ENCODE measurements at places on chromosomes 2 and 18.

GRCh38 chr2:47265158-47265557, 110.0 kb upstream of the STPG4 start:
- DNase-seq: no peak

DNA sequence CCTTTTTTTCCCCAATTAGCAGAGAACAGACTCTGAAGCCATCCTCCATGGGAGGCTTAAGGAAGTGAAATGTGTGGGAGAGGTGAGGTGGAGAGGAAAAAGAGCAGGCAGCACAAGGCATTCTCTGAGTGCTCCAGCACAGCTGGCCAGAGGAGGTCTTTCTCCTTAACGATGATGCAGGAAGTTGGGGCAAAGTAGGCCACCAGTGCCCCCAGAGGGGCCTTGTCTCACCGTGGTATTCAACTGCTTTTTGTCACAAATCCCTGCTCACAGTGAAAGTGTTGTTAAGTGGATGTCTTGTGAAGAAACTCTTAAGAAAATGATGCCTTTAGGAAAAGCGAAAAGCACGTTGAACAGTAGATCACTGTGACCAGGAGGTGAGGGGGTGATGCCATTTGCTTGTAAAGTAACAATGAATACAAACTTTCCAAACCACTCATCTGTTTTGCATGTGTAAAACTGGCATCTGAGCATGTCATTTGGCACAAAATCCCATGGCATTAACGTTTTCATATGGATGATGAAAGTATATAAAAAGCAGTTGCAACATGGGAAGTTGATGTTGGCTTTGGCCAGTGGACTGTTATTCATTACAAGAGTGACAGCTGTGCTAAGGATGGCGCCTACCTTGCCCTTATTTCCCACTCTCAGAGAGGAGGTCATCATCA, 49.2 kb upstream of the CDC42EP3 start:
- DNase-seq: no peak

- DNase-seq: no peak
These were observed 165.3 kb downstream of the SNTG2 start for GRCh38 chr2:1115843-1116539.

DNA sequence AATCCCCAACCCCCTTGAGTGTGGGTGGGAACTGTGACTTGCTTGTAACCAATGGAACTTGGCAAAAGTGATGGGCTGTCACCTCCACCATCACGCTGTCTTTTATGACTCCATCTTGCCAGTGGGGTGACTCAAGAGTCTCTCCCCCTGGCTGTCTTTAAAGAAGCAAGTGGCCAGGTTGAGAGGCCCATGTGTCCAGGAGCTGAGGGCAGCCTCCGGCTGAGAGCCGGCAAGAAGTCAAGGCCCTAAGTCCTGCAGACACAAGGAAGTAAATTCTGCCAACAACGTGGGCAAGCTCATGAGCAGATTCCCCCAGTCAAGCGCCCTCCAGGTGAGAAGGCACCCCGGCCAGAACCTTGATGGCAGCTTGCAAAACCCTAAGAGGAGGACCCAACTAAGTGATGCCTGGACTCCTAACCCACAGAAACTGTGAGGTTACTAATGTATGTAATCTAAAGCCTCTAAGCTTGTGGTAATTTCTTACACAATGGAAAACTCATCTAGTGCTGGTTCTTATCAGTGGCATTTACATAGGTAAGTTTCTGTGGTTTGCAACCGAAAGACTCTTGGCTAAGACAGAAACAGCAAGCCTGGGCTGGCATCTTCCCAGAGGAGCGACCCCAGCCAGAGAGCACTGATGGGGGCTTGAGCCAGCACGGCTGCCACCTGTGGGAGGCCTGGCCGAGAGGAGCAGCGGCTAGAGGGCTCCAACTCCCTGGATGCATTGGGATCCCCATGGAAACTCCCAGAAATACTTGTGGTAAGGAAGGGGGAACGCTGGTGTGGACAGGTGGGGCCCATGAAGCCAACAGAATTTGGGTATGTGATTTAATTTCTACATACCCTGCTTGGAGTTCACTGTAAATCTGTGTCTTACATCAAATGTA, 49.3 kb downstream of the CIB4 start:
- no peak for DNase-seq

- no peak for DNase-seq
These were observed 130.0 kb upstream of the PXDN start for GRCh38 chr2:1874101-1874865.

DNA sequence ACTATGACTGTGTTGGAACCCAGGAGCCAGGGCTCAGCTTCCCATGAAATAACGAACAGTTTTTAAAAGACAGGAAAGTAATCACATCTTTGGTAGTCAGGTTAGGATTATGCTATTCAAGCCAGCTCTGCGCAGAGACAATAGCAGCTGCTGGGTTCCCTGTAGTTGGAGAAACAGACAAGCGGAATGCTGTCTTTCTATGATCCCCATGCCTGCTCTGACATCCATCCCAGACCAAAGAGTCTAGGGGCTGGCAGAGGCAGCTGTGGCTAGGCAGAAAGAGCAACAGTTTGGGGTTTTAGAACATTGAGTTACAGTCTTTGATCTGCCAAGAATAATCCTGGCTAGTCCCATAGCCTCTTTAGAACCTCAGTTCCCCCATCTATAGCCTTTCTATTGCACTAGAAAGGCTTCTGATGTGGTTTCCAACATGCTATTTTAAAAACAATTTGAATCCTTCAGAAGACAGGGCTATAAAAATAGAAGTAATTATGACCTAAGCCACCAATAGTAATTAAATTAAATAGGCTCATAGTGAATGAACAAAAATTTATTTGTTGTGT, 146.8 kb downstream of the MTX2 start:
- no peak for DNase-seq

DNA sequence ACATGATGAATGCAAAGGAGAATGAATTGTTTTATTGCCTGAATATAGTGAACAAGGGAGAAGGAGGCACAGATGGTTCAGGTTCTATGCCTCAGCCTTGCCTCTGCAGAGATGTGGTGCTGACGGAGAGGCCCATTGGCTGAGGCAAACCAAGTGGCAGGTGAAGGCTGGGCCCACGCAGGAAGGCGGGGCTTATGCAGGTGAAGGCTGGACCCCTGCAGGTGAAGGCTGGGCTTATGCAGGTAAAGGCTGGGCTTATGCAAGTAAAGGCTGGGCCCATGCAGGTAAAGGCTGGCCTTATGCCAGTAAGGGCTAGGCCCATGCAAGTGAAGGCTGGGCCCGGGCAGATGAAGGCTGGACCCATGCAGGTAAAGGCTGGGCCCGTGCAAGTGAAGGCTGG, 414.7 kb downstream of the LRATD1 start:
- no peak for DNase-seq

DNA sequence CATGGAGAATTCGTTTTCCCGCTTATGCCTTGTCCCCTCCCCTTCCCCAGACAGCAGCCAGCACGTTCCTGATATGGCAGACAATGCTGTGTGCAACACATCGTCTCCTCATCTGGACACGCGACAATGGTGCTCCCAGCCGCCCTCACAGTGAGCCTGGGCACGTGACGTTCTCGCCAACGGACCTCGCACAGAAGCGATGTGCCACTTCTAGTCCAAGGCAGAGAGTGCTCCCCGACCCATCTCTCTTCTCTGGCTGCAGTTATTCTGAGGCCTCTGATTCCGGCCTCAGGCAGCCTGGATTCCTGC, 505.4 kb downstream of the EIPR1 start:
- no peak for DNase-seq

- no peak for DNase-seq
These were observed 41.2 kb downstream of the CABYR start for GRCh38 chr18:24180048-24180447.

DNA sequence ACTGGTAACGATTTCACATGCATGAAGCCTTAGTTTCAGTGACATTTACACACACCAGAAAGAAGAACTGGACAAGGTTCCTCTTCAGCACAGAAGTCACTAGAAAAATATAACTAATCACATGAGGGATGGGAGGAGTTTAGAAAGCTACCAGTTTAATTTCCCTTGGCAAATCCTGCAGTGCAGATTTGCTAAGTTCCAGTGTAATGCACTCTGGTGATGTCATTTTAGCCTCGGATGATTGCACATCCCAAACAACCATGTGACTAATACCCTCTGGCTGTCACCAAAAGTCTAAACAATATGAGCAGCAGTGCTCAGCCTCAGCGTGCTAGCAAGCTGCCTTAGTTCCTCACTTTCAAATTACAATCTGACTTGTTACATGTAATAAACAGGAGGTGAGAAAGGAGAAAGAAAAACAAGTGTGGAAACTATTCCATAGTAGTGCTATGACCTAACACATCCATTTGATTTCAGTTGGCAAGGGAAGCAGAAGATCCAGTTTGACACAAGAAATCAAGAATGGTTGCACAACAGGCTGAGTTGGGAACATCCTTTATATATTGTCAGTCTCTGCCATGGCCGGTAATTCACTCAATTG, 35.3 kb upstream of the PPP1CB start:
- DNase-seq: no peak

GRCh38 chr2:152907046-152907445, 188.6 kb downstream of the ARL6IP6 start:
- no peak for DNase-seq

GRCh38 chr2:159151198-159152127, 135.0 kb downstream of the WDSUB1 start:
- no peak for DNase-seq

DNA sequence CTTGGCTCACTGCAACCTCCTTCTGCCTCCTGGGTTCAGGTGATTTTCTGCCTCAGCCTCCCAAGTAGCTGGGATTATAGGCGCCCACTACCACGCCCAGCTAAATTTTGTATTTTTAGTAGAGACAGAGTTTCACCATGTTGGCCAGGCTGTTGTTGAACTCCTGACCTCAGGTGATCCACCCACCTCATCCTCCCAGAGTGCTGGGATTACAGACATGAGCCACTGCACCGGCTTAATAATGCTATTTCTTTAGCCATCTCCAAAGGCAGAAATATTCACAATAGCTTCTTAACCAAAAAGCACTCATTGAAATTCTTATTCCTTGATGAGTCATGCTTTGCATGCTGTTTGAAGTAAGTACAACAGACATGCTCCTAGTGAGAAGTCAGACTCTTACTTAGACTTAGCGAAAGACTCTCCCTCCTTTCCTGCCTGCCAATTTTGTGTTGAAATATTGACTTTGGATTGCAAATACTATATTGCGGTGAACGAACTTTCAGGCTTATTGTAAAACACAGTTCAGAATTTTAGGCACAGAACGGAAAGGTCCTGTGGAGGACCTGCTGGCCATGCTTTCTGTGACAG, 4.4 kb downstream of the ACTR3 start:
- no peak for DNase-seq

DNA sequence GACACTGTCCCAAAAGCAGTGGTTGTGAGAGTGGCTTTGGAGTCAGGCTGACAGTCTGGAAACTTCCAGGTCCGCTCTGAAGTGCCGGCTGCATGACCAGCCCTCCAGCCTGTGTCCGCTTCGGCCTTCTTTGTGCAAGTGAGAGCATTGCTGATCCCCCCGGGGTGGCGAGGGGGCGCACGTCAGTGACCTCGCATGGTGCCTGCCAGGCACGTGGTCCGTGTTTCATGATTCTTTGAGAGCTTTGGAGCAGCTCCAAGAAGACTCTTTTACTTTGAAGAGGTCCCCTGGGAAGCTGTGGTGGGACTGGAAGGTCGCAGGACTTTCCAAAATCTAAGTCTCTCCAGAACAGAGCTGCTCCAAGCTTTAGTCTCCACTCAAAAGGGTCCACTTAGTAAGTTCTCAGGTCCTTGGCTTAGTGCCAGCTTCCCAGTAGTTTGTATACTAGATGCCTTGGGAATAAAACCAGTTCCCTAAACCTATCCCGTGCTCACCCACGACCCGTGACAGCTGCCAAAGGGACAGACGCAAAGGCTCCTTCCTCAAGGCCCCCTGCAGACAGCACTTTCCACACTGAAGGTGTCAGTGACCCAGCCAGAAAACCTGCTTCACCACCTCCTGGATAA, 68.8 kb downstream of the ADI1 start:
- no peak for DNase-seq

DNA sequence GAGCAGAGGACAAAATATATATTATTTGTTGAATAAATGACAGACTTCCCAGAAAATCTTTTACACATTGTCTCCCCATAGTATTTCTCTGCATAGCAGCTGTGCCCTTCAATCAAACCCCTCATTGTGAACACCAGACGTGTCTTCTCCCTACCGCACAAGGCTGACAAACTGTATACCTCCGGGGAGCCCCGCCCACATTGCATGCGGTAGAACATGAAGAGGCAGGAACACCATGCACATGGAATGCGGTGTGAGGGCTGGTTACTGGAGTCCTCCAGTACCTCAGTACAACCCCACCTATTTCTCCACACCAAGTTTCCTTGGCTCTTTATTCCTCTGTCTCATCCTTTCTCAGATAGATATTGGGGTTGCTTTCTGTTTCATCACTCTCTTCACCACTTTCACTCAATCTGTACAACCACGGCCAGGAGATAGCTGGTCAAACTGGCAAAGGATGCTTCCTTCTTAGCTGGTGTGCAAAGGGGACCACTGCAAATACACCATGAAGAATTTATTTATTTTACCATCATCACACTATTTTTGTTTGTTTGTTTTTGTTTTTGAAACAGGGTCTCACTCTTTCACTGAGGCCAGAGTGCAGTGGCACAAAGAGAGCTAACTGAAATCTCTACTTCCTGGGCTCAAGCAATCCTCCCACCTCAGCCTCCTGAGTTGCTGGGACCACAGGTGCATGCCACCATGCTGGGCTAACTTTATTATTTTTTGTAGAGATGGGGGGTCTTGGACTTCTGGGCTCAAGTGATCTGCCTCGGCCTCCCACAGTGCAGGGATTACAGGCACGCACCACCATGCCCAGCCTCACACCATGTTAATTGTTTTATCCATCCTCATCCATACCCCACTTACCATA, 2.3 kb upstream of the NBAS start:
- no peak for DNase-seq
